ENCODE measurements at places on chromosomes 2 and 18.

- DNase-seq, result no peak
These were observed 594 bp downstream of the RAD51AP2 start for GRCh38 chr2:17517481-17518211.

- no peak for DNase-seq
These were observed 3.1 kb downstream of the EFR3B start for GRCh38 chr2:25044990-25045389.

DNA sequence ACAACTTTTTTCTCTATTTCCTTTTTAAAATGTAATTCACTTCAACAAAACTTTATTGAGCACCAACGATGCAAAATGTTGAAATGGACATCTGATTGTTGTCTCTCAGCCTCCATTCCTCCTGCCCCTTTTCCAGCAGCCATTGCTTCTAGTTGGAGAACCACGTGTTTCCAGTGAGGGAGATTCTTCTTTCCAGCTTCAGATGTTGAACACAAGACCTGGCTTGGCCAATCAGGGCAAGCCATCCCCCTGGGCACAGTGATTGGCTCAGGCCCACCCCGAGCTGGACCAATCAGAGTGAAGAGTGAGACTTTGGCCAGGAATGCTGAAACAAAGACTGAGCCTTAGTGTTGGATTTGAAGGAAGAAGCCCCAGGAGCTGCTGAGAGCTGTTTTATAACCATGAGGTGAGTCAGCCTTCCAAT, 59.0 kb downstream of the E2F6 start:
- DNase-seq, result no peak

DNA sequence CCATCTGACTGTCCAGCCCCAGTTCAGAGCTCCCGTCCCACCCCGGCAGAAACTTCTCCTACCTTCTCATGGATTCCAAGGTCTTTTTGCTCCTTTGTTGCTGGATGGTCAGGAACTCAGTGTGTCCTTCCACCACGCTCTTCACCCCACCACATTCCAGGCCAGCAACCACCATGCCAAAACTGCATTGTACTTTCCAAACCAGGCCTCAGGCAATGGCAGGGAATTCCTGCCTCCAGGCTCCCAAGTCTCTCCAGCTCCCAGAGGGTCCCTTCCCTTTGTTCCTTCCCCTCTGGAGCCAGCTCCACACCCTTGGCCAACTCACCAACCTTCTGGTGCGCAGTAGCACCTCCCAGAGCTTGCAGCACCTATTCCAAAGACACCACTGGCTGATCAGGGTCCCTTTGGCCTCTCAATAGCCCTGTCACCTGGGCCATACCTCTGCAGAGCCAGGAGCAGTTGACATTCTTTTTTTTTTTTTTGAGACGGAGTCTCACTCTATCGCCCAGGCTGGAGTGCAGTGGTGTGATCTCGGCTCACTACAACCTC, 8.1 kb downstream of the CHMP1B start:
- DNase-seq, result no peak

DNA sequence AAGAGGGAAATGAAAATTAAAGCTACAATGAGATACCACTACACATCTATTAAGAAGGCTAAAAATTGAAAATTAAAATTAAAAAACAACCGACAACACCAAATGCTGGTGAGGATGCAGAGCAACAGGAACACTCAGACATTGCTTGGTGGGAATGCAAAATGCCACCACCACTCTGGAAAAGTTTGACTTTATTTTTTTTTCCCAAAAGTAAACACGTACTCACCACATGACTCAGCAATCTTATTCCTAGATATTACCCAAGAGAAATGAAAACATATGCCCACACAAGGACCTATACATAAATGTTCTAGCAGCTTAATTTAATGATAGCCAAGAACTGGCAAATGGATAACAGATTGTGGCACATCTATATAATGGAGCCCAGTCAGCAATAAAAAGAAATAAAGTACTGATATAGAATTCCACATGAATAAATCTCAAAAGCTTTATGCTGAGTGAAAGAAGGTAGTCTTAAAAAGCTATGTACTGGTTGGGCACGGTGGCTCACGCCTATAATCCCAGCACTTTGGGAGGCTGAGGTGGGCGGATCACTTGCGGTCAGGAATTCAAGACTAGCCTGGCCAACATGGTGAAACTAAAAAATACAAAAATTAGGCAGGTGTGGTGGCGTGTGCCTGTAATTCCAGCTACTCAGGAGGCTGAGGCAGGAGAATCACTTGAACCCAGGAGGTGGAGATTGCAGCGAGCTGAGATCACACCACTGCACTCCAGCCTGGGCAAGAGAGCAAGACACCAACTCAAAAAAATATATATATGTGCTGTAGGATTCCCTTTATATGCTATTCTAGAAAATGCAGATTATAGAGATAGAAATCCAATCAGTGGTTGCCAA, 4.2 kb upstream of the PROC start:
- DNase-seq, result no peak

DNA sequence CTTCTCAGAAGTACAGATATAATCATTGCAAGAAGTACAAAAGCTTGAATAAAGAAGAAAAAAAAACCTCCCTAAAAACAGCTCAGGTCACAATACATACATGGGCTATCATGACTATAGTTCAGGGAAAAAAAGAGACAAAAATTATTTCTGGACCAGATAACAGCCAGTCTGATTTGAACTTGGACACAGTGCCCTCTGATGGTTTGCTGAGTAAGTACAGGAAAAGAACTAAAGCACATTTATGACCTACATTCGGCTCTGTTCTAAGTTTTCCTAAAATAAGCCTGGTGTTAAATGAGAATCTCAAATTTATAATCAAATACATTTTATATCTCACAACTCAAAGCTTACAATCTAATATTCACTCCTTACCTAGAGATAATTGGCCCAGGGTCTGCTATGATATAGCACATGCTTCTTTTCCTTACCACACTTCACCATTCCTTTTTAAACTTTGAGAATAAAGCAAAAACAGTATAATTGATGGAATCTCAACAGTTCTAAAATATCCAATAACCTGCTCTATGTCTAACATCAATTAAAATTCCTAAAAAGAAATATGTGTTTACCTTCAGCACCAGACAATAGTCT, 81.1 kb downstream of the RAPH1 start:
- DNase-seq, result no peak

DNA sequence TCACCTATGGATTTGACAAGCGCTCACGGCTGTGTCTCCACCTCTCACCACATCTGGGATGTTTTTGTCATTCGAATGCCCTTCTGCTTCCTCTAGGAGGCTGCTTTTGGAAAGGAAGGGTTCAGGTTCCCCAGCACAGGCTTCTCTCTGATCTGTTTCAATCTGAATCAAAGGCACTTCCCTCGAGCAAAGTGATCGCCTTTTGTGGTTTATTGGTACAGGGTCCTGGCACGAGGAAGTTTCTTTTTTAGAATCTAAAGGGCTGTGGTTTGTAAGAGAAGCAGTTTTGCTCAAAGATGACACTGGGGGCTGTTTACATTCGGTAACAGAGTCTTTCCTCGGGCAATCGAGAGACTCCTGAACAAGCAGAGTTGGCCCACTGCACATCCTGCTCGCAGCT, 145.0 kb downstream of the DAW1 start:
- no peak for DNase-seq

DNA sequence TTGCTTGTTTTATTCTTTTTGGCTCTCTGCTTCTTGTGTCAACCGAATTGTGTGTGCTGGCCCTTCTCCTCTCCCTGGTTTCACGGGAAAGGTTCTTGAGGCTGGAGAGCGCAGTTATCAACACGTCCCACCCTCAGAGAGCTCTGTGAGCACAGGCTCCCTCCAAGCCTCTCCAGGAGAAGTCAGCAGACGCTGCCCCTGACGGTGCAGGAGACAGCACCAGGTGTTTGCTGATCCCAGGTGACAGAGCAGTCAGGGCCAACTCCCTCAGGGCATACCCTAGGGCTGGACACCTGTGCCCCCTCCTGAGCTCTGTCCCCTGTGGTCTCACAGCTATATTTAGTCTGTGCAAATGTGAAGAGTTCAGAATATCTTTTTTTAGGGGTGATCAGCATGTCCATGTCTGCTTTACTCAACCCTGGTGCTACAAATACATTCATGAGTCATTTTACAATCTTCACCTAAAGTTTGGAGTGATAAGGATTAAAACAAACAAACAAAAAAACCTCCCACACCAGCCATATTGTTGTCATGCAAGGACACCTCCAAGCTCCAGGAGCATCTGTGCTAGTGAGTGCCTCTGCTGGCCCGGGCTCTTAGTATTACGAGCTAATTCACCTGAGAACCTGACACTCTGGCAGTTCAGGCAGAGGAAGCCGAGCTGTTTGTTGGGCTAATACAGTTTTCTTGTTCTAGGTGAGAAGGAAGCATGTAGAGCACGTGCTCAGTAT, 65.9 kb upstream of the TMEM200C start:
- peak; percentile 13 for DNase-seq

- DNase-seq, result peak; percentile 48
These were observed 60.8 kb downstream of the LIMS1 start for GRCh38 chr2:108594982-108595464.

DNA sequence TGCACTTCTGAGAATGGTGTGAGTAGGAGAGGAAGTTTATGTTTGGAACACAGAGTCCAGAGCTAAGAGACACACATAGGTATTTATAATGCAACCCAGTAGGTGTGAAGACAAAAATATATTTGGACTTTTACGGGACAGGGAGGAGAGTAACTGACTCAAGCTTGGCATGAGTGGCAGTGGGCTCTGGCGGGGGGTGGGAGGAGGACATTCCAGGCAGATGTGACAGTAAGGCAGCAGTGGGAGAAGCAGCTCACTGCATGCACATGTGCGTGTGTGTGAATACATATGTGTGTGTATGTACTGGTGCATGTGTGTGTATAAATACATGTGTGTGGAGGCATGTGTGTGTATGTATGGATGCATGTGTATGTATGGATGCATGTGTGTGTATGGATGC, 51.4 kb downstream of the DCDC2C start:
- DNase-seq, result no peak

- no peak for DNase-seq
These were observed 273.2 kb upstream of the RGPD4 start for GRCh38 chr2:107553539-107553938.

- no peak for DNase-seq
These were observed 86.4 kb upstream of the HK2 start for GRCh38 chr2:74747411-74748080.

- no peak for DNase-seq
These were observed 33.8 kb upstream of the NFATC1 start for GRCh38 chr18:79361766-79362522.

- no peak for DNase-seq
These were observed 12.5 kb downstream of the SPATS2L start for GRCh38 chr2:200318940-200319435.

- no peak for DNase-seq
These were observed 9.5 kb upstream of the TEX261 start for GRCh38 chr2:71003966-71004755.

- DNase-seq, result no peak
These were observed 106.5 kb upstream of the TMEM200C start for GRCh38 chr18:6001867-6002266.

DNA sequence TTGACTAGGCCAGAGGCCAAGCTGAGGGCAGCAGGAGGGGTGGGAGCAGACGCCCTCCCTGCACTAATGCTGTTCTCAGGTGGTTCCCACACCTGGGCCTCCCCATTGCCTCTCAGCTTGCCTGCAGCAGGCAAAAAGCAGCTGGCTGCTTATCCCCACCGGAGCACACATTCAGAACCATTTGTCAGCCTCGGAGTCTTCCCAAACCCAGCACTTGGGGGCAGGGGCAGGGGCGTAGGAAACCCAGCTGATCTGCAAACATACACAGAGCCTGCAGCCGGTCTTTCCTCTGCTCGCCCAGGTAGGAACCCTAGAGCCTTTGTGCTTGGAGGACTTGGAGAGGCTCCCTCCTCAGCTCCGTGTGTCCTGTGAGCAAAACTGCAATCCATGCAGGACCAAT, 249.8 kb downstream of the CYP26B1 start:
- no peak for DNase-seq

DNA sequence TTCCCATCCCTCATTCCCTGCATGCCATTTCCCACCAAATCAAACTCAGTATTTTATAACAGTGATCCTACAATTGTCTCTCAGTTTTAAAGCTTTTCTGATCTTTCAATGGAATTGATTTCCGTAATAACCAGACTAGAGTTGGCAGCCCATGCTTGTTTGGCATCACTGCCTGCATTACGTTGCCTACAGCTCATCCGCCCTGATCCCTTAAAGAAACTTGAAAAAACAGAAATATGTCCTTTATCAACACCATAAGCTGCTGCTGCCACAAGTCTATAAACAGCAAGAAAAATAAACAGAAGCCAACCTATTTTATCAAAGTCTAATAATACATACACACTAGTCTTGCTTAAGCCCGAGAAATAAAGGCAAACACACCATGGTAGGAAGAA, 331.0 kb downstream of the METTL4 start:
- DNase-seq, result no peak

DNA sequence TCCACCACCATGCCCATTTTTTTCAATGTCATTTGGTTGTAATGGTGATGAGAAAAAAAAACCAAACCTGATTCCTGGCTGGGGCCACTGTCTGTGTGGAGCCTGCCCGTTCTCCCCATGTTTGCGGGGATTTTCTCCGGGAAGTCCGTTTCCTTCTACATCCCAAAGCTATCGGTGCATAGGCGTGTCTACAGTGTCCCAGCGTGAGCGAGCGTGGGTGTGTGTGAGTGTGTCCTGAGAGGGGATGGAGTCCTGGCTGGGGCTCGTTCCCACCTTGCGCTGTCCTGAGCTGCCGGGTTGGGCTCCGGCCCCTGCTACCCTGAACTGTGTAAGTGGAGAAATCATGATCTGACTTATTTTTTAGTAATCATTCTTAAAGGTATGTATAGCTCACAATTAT, 7.3 kb upstream of the ZAP70 start:
- DNase-seq, result no peak

GRCh38 chr18:45871431-45872084, 46.1 kb downstream of the SIGLEC15 start:
- DNase-seq, result no peak

DNA sequence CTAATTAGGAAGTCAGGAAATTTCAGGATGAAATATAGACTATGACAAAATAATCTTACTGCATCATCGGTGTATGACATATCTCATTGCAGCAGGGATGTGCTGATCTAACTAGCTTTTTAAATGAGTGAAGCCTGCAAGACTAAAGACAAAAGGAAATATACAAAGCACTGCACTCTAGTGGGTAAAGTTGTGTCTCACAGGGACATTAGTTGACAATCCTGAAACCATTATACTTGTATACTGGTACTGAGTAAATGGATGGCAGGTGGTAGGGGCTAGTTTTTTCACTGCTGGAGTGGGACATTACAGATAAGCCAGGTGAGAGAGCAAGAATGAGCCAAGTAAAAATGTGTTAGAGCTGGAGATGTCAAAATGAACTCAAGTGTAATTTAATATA, 317.5 kb upstream of the RAB6C start:
- DNase-seq, result no peak

GRCh38 chr2:1821530-1821929, 77.2 kb upstream of the PXDN start:
- no peak for DNase-seq

All from liver (tissue), 10 donors.